ENCODE measurements at places on chromosomes 5 and 9. TPM values are rescaled to one million over a fixed set of nuclear protein-coding genes. Genes with fewer than 3 reads are reported as not detected.

GRCh38 chr9:91771027-91771426 is 179.0 kb downstream of the ROR2 start:
- no peak overlapping the region for H3K4me3 ChIP-seq
- H3K36me3 ChIP-seq, result no peaks in the 10 kb centered on the region

DNA sequence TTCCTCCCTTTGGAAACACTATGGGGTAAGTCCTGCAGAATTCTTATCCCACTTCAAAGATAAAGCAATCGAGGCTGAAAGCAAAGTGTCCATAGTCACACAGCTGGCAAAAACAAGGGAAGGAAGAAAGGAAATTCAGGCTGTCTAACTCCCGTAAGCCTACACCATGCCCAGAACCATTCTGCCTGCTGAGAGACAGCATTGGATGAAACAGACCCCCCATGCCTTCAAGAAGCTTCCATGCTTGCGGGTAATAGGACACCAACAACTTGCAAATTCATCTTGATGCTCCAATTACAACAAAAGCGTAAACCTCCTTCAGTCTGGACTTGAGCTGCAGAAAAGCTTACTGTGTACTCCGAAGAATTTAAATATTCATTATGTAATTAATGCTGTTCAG is 181.1 kb upstream of the WWC1 start:
- no peak for DNase-seq
- no peak overlapping the region for H3K27ac ChIP-seq
- no peaks in the 10 kb centered on the region for H3K36me3 ChIP-seq
- H3K4me1 ChIP-seq, result no peaks in the 10 kb centered on the region

GRCh38 chr5:61569353-61569752 is 237.3 kb downstream of the ZSWIM6 start:
- H3K4me1 ChIP-seq, result no peaks in the 10 kb centered on the region
- DNase-seq, result no peak
- H3K27ac ChIP-seq, result no peak overlapping the region
- no peaks in the 10 kb centered on the region for H3K36me3 ChIP-seq
- H3K27me3 ChIP-seq, result peaks cover 32% of the 10 kb centered on the region

DNA sequence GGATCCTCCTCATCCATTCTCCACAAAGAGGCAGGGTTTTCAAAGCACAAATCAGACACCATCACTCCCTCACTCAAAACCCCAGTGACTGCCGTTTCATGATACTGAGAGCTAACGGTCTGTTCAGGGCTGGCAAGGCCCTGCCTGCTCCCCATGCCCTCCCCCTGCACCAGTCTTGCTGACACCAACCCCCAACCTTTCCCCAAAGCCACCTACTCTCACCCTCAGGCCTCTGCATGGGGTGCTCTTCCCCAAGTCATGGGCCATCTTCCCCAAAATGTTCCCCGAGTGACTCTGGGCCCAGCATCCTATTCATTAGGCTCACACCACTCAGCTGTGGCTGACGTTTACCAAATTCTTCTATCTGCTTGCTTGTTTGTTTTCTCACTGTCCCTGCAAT is 21.7 kb upstream of the OLFM1 start:
- DNase-seq, result no peak
- no peaks in the 10 kb centered on the region for H3K4me1 ChIP-seq
- no peak overlapping the region for H3K27ac ChIP-seq
- H3K27me3 ChIP-seq, result peaks cover 33% of the 10 kb centered on the region

DNA sequence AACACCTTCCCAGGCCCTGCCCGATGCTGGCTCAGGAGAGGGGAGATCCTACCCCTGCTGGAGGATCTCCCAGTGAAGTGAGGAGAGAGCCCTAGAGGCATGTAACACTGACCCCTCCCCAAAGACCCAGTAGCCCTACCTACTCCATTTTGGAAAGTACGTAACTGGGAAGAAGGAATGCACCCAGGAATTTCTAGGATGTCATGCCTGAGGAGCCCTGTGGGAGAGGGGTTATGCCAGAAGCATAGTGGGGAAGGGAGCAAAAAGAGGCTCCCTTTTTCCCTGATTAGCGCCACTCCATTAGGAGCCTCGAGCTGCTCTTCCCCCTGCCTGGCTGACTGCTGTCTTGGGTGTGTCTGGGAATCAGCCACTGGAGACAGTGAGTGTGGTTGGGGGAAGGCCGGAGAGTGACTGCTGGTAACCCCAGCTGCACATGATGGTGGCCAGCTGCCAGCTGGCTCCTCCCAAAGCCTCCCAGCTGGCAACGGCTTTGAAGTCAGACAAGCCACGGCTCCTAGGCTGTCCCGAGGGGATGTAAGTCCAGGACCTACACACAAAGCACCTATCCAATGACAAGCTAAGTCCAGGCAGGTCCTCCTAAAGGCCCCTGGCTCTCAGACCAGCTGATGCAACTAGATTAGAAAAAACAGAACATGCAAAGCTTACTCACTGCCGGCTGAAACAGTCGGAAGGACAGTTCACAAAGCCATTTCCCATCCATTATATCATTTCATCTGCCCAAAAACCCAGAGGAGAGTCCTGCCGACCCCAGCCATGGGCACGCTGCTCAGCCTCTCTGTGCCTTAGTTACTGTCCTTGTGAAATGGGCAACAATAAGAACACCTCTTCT is 136.5 kb upstream of the ABCA1 start:
- H3K36me3 ChIP-seq, result peaks cover 8% of the 10 kb centered on the region
- peaks cover 21% of the 10 kb centered on the region for H3K4me1 ChIP-seq
- H3K27ac ChIP-seq, result peak overlapping the region; percentile 63
- DNase-seq, result peak; percentile 61
- H3K4me3 ChIP-seq, result no peak overlapping the region
- no peaks in the 10 kb centered on the region for H3K27me3 ChIP-seq

Gene IL3
- not detected for total RNA-seq

Gene MARCOL
- not detected for total RNA-seq

GRCh38 chr5:147484708-147485020 is 25.2 kb downstream of the DPYSL3 start:
- DNase-seq, result no peak
- no peak overlapping the region for H3K4me3 ChIP-seq
- H3K4me1 ChIP-seq, result peaks cover 10% of the 10 kb centered on the region
- H3K36me3 ChIP-seq, result no peaks in the 10 kb centered on the region
- H3K27me3 ChIP-seq, result no peaks in the 10 kb centered on the region

- H3K27me3 ChIP-seq, result no peaks in the 10 kb centered on the region
- no peaks in the 10 kb centered on the region for H3K36me3 ChIP-seq
- peaks cover 23% of the 10 kb centered on the region for H3K4me1 ChIP-seq
- DNase-seq, result peak; percentile 60
These were observed 351.1 kb upstream of the RIOK2 start for GRCh38 chr5:97534166-97534565.

Gene SYK
- total RNA-seq, result 14.8 TPM

Gene HTR4
- total RNA-seq, result not detected
